ENCODE measurements at places on chromosomes 3 and 15. TPM values are rescaled to one million over a fixed set of nuclear protein-coding genes. Genes with fewer than 3 reads are reported as not detected.

GRK7 gene
- not detected for total RNA-seq

MCTP2 gene
- 4.3 TPM for total RNA-seq

EIF1B gene
- 38.3 TPM for total RNA-seq

GRCh38 chr3:70753572-70753971, 441.1 kb upstream of the MDFIC2 start:
- H3K4me1 ChIP-seq: peaks cover 11% of the 10 kb centered on the region
- no peak overlapping the region for H3K4me3 ChIP-seq
- no peak overlapping the region for H3K27ac ChIP-seq
- no peak for DNase-seq
- no peaks in the 10 kb centered on the region for H3K36me3 ChIP-seq

DNA sequence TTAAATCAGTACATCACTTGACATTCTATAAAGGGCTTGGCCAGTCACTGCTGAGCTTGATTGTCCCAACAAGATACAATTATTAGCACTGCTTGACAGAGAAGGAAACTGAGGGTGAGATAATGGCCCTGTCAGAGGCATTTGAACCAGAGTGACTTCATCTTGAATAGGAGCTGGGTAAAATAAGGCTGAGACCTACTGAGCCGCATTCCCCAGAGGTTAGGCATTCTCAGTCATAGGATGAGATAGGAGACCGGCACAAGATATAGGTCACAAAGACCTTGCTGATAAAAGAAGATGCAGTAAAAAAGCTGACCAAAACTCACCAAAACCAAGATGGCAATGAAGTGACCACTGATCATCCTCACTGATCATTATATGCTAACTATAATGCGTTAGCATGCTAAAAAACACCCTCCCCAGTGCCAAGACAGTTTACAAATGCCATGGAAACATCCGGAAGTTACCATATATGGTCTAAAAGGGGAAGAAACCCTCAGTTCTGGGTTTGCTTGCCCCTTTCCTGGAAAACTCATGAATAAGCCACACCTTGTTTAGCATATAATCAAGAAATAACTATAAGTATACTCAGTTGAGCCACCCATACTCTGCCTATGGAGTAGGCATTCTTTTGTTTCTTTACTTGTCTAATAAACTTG, 239.1 kb upstream of the SETMAR start:
- no peak overlapping the region for H3K27ac ChIP-seq
- peaks cover 7% of the 10 kb centered on the region for H3K36me3 ChIP-seq
- no peaks in the 10 kb centered on the region for H3K27me3 ChIP-seq
- H3K4me3 ChIP-seq: no peak overlapping the region

GRCh38 chr3:101319531-101319930, 844 bp downstream of the IMPG2 start:
- no peaks in the 10 kb centered on the region for H3K36me3 ChIP-seq
- no peak overlapping the region for H3K4me3 ChIP-seq
- H3K27ac ChIP-seq: no peak overlapping the region
- H3K4me1 ChIP-seq: no peaks in the 10 kb centered on the region

- H3K4me3 ChIP-seq: peak overlapping the region; percentile 94
- DNase-seq: peak; percentile 73
- peaks cover 25% of the 10 kb centered on the region for H3K27me3 ChIP-seq
- no peak overlapping the region for H3K27ac ChIP-seq
- H3K36me3 ChIP-seq: no peaks in the 10 kb centered on the region
- H3K4me1 ChIP-seq: peaks cover 28% of the 10 kb centered on the region
Measured at GRCh38 chr15:70101459-70102113, 3.9 kb upstream of the TLE3 start.
